H54 (cell line): ENCODE measurements at places on chromosomes 3 and 15.

GRCh38 chr3:84245789-84246188 lies 713.0 kb upstream of the CADM2 start:
- no peak for DNase-seq

DNA sequence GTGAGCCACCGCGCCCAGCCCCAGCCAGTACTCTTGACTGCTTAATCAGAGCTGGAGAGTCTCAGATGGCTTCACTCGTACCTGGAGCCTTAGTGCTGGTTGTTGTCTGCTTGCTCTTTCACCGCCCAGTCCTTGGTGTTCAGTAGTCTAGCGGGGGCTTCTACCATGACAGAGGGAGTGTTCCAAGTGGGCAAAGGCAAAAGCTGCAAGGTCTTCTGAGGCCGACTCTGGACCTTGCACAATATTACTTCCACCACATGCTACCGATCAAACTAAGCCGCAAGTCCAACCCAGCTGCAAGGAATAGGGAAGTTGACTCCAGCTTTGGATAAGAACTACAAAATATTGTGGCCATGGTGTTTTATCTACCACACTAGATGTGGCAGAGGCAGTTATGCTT lies 6.6 kb downstream of the PARL start:
- DNase-seq = no peak

DNA sequence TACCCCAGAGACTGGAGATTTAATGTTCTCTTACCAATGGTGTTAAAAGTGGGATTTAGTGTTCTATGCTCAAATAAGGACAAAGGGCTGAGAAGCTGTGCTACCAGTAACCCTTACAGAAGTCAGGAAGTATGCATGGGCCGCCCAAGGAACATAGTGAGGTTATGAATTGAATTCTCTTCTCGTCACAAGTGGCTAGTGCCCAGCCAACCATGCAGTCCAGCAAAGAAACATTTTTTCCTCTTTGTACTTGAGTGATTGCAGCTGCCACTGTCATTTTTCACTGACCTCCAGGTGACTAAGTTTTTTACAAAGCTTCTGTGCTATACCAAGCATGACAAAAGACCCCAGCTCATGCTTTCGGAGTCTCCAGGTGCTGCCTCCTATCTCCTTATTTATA lies 110.6 kb upstream of the DCBLD2 start:
- DNase-seq = no peak

DNA sequence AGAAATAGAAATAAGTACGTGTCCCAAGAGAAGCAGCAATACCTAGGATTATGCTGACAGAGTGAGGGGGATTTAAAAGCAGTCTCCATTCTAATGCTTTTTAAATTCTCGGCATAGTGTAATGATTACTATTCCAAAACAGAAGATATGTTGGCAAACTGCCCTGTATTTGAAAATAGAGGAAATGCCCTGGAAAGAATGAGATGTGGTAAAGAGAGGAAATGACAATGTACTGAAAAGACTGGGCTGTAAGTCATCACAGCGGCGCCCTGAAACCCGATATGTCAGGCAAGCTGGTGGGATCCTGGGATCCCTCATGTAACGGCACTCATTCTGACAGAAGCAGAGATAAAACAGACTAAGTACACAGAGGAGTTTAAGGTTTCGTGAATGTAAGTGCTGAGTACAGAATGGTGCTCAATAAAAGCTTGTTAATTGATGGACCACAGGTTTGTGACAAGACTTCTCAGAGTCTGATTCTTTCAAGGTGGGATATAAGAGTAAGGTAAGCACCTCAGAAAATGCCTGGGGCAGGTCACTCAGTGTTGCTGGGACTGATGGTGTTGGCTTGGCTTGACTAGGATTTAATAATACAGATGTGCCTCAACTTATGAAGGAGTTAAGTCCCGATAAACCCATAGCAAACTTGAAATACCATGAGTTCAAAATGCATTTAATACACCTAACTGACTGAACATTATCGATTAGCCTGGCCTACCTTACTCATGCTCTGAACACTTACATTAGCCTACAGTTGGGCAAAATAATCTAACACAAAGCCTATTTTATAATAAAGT lies 91.4 kb downstream of the NFKBIZ start:
- DNase-seq = no peak

GRCh38 chr15:66846811-66847210 lies 144.8 kb downstream of the SMAD6 start:
- DNase-seq = no peak

- DNase-seq = no peak
Observed at GRCh38 chr15:55873024-55873720, 120.2 kb downstream of the NEDD4 start.

DNA sequence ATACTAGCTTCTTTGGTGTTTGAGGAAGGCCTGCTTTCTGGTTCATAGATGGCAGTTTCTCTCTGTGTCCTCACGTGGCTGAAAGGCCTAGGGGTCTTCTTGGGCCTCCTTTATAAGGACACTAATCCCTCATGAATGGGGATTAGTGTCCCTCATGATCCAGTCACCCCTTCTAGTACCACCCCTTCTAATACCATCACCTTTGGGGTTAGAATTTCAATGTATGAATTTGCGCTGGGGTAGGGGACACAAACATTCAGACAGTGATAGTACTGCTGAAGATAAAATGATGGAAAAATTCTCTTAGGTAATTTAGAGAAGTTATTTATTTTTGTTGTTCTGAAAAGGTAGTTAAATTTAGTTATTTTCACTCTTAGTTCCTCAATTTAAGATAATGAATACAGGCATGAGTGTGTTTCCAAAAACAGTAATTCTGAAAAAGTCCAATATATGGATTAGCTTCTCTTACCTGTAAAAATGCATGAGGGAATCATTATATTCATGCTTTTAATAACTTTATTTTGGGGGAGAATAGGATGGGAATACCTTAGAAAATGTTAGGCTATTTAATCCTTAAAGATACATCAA lies 103.6 kb downstream of the FNDC3B start:
- DNase-seq = no peak

DNA sequence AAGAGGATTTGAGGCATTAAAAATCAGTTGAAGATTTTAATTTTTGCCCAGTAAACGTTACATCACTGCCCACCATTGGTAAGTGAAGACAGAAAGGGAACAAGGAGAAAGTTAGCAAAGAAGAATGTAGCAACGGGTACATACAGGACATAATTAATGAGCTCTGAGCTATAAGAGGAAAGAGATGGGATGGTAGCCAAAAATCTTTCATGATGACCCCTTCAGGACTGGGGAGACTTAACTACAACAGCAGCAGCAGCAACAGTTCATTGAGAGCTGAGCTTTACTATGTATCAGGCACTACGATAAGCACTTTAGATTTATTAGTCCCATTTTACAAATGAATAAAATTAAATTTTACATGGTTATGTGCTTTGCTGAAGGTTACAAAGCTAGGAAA lies 18.4 kb downstream of the EMC4 start:
- DNase-seq = no peak

GRCh38 chr3:146747051-146747450 lies 141.9 kb upstream of the PLSCR5 start:
- DNase-seq = no peak

DNA sequence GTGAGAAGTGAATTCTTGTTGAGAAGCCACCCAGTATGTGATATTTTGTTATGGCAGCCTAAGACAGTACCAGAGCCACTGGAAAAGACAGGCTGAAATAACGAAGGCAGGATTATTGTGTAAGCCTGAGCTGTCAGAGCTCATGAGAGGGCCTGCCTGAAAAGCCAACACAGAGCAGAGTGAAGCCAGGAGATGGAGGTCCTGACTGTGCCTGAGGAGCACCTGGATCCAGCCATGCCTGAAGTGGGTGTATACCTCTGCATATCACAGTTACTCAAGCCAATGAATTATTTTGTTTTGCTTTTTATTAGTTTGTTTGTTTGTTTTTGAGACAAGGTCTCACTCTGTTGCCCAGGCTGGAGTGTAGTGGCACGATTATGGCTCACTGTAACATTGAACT lies 4.1 kb upstream of the CMTM7 start:
- DNase-seq = no peak

GRCh38 chr3:190003681-190004123 lies 117.0 kb downstream of the P3H2 start:
- peak; percentile 62 for DNase-seq

- DNase-seq = no peak
Observed at GRCh38 chr3:125367403-125368230, 7.5 kb downstream of the ZNF148 start.
